T-cell (primary cell): ENCODE measurements at places on chromosomes 6 and 20.

DNA sequence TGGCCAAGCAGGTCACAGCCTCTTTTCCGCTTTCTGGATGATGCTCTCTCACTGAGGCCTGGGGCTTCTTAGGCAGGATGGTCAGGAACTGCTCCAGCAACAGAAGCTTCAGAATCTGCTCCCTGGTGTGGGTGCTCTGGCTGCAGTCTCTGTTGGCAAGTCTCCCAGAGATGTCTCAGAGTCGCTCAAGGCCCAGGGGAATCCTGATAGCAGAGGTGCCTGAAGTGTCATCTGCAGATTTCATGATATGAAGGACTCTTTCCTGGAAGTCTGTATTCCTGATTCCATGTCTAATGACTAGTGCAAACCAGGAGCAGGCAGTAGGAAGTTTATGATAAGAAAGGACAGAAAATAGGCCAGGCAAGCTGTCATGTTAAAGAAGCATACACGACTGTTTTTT is 20.3 kb downstream of the ZSCAN31 start:
- DNase-seq = no peak

DNA sequence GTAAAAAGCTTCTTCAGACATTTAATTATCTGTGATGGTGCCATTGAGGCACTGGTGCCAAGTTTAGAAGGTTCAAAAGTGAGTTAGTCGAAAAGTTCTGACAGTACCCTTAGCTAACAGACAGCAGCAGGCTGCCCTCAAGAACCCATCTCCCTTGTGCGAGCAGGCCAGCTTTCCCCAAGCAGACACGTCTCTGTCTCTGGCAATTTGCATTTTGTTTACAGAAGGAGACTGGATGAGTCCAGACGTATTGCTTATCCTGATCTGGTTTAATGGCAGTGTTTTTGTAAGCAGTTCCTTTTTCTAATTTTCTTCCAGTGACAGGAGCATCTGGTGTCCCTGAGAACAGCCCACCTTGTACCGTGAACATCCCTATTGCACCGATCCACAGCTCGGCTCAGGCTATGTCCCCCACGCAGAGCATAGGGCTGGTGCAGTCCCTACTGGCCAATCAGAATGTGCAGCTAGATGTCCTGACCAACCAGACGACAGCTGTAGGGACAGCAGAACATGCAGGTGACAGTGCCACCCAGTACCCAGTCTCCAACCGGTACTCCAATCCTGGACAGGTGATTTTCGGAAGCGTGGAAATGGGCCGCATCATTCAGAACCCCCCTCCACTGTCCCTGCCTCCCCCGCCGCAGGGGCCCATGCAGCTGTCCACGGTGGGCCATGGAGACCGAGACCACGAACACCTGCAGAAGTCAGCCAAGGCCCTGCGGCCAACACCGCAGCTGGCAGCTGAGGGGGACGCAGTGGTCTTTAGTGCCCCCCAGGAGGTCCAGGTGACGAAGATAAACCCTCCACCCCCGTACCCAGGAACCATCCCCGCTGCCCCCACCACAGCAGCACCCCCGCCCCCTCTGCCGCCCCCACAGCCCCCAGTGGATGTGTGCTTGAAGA is 58.3 kb upstream of the TMEM181 start:
- DNase-seq = no peak

GRCh38 chr20:59816146-59816738 is 117.2 kb downstream of the SYCP2 start:
- no peak for DNase-seq

- DNase-seq = no peak
Observed at GRCh38 chr6:127686084-127686483, 109.1 kb downstream of the C6orf58 start.

- no peak for DNase-seq
Observed at GRCh38 chr6:169363590-169363989, 109.9 kb upstream of the THBS2 start.

DNA sequence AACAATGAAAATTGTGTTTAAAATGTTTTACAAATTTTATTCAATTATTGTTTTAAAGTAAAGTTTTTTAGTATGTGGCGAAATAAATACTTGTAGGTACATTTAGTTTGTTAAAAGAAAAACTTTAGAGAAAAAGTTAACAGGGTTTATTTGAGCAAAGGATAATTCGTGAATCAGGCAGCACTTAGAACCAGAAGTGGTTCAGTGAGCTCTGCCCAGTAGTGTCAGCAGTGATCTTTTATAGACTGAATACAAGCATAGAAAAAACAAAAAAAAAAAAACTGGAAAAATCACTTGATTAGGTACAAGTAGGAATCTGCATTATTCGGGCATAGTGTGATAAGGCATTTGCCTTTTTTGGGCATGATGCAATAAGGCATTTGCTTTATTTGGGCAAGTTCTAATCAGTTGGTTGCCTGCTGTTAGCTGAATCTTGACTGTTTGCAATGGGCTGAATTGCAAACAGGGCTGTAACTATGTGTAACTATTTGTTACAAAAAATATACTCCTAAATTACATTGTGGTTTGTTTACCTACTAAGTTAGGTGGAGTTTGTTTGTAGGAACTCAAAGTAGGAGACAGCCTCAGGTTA is 122.9 kb upstream of the MMS22L start:
- DNase-seq = no peak
